Fibroblast of skin of scalp (primary cell): ENCODE measurements at places on chromosomes 16 and 17.

DNA sequence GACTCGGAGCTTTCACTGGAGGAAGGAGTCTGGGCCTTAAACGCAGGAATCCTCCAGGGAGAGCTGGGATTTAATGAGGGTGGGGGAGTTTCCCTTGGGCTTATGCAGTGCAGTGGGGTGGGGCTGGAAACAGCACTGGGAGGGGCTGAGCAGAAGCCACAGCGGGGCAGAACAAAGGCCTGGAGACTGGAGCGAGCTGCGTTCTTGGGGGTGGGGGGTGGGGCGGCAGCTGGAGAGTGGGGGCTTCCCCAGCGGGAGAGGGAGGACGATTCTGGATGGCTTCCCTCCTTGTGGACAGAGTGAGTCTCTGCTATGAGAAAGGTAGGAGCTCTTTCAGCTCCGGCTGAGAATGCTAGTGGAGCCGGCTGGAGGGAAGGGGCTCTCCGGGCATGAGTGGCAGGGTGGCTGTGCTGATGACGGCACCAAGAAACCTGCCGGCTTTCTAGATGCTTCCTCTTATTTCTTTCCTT is 406.0 kb downstream of the SEC14L1 start:
- no peak for DNase-seq

GRCh38 chr17:59366040-59366757 is 34.7 kb downstream of the YPEL2 start:
- peak; percentile 60 for DNase-seq

- DNase-seq, result peak; percentile 49
Measured at GRCh38 chr17:57305908-57306504, 49.7 kb downstream of the MSI2 start.

DNA sequence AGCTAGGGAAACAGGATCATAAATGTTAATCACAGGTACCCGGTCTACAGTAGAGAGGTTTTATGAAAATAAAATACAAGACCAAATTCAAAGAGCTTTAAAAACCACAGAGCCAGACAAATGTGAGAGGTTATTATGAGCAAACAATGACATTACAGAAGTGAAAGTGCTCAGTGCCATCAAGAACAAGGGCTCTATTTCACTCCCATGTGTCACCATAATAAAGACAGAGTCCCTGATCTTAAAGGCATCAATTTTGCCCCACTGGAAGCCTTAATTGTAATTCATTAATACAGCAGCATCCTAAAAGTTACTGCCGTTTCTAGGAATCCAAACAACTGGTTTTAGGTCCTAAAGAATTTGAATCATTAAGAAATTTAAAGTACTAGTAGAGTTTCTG is 43.7 kb upstream of the CDRT4 start:
- DNase-seq, result no peak

DNA sequence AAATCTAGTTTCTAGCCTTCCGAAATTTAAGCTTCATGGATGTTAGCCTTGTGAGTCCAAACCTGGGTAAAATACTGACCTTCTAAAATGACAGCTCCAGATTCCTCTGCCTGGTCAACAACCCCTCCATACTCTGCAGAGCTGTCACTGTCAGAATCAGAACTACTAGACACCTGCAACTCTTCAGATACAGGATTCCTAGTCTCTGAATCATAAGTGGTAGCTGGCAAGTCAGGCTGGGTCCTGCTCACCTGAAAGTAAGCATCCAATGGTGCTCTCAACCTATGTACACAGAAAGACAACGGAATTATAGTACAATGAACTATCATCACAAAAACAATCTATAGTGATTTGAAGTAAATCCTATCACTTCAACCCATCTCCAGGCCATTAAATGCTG is 14.8 kb downstream of the RFWD3 start:
- DNase-seq, result no peak
